ENCODE measurements at places on chromosomes 1 and 21.
A peak's percentile ranks its signal among the peaks of the same experiment; 100 is the strongest.

- no peak for DNase-seq
Observed at GRCh38 chr1:174206148-174206836, 47.0 kb downstream of the RABGAP1L start.

DNA sequence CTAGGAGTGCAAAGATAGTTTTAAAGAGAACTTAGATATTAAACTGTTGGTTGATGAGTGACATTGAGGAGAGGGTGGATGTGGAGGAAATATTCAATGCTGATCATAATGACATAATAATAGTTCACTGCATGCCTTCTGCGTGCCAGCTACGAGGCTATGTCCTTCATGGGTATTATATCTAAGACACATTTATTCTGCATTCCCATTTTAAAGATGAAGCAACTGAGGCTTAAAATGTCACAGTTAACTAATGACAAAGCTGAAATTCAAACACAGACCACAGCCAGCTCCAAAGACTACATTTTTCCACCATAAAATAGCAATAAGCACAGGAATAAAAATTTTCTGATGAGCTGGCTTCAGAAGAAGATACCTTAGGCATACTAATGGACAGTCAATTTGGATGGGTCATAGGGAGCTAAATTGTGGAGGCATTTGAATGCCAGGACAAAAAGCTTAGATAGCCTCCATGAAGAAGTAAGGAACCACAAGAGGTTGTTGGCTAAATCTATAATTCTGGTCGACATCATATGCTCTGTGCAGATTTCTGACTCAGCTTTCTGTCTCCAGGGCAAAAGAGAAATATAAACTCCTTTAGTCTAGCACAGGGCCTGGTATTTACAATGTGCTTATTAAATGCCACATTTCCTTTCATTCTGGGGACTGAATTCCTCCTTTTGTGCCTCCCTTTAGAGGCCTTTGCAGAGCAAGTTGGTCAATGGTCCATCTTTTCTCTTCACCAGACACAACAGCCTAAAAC is 71.2 kb upstream of the NRIP1 start:
- no peak for DNase-seq

- DNase-seq, result no peak
Observed at GRCh38 chr1:116948046-116948445, 38.3 kb downstream of the PTGFRN start.

GRCh38 chr1:21251773-21252471 is 38.3 kb downstream of the ECE1 start:
- DNase-seq, result peak; percentile 77

- DNase-seq, result no peak
Observed at GRCh38 chr1:6285336-6285735, 24.4 kb upstream of the GPR153 start.

DNA sequence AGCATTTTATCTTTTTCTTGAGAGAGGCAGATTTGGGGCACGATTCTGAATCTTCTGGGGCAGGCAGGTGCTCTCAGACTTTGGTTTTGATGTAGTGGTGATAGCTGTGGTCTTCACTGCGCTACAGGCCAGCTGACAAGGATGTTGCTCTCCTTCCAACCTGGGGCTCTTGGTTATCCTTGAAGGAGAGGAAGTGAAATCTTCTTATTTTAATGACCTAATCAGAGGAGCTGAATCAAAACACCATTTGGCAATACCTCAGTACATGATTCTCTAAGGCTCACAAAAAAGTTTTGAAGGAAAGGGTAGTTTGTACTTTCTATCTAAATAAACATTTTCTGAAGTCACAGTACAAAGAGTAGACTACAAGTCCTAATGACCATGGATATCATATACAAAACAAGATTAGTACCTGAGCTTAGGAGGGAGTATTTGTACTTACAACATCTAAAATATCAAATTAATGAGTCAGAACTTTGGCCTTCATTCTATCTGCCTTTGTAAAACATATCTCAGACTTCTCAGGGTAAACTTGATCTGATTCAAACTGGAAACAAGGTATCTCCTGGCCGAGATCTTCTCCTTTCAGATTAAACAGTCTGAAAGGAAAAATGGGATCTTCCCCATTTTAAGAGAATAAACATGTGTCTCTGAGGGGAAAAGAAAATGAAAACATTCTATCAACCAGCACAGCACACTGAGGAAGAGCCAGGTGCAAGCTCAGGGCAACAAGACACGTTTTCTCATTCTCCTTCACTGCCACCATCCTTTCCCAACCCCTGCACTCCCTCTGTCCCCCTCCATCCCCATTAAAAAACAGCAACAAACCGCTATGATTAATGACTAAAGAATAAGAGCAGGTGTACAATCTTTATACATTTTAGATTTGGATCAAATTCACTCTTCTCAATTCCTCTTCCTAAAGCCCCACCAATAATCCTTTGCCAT is 69.2 kb downstream of the SH3GLB1 start:
- no peak for DNase-seq

- DNase-seq, result no peak
Observed at GRCh38 chr1:26877326-26877725, 12.8 kb downstream of the GPN2 start.

GRCh38 chr1:201937624-201938213 is 8.6 kb downstream of the LMOD1 start:
- DNase-seq, result no peak

Data from HuH-7.5 (cell line).